Stimulated activated CD8-positive, alpha-beta memory T cell treated with anti-CD3 and anti-CD28 coated beads, Interleukin-4, amount 100 ng/mL, for 1 hour (primary cell): ENCODE measurements at places on chromosomes 6 and 20.

GRCh38 chr6:141199074-141199473, 933.7 kb upstream of the GJE1 start:
- no peak for DNase-seq

DNA sequence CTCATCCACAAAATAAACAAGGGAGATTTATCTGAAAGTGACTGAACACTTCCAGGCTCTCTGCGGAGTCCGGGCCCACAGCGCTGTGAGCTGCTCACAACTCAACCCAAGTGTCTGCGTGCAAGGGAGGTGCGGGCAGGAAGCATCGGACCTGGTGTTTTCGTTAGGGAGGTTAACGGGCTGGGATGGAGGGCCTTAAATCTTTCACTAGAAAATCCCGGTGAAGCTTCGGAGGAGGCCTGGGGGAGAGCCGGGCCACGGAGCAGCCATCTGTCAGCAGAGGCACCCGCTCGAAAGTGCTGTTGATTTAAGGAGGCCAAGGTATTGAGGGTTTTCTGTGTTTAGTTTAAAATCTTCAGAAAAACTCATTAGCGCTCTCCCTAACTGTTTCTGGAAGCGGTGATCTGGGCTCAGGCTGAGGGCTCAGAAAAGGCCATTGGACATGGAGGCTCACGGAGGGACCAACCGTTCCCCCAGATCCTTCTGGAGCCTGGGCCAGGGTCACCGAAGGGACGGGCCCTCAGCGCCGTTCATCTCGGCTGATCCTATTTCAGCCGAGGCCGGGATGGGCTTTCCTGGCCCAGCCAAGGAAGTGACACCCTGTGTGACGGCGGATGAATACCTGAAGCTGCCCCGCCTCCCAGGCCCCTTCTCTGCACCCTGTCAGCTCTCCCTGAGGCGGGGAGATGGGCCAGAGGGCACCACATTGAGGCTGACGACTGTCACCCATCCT, 20.7 kb downstream of the GATA5 start:
- no peak for DNase-seq

DNA sequence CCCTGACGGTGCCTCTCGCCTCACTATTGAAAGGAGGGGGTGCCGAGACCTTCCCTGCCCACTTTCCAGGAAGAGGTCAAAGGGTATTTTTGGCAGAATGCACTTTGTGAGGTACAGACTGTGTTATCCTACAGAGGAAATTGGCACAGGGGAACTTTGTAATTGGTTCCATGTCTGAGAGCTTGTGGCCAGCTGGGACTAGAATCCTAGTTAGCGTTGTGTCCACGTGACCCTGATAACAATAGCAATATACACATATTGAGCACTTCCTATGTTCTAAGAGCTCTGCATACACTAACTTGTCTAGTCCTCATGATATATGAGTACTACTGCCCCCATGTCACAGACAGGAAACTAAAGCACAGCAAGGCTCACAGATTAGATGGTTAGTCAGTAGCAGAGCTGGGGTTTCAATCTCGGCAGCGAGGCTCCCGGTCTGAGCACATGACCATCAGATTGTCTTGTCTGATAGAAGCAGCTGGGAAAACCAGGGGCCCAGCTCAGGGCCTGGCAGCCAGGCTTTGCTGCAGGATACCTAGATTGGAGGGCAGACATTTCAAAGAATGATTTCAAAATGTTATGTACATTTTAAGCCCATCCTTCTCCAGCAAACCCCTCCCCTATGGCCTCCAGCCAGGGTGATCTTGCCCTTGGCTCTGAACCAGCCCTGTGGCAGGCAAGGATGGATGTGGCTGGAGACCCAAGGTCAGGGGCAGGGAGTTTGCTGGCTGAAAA, 1.4 kb downstream of the MAPK13 start:
- no peak for DNase-seq

- no peak for DNase-seq
Measured at GRCh38 chr6:14102383-14102782, 15.2 kb upstream of the CD83 start.

DNA sequence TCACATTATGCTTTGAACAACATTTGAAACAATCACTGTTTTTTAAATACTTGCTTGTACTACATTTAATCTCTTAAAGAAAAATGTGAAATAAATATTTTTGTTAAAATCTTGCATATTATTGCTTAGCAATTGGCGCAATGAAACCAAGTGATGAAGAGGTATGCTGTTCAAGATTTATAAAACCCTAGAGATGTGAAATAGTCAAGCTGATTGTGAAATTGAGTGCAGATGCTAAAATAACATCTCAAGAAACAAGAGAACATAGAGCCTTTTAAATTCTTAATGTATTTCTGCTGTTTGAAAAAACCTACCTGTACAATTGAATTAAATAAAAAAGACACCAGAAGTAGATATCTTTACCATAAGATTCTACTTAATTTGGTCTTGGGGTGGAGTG, 179.2 kb upstream of the MCHR2 start:
- no peak for DNase-seq

GRCh38 chr6:142413111-142413510, 111.3 kb downstream of the ADGRG6 start:
- no peak for DNase-seq

DNA sequence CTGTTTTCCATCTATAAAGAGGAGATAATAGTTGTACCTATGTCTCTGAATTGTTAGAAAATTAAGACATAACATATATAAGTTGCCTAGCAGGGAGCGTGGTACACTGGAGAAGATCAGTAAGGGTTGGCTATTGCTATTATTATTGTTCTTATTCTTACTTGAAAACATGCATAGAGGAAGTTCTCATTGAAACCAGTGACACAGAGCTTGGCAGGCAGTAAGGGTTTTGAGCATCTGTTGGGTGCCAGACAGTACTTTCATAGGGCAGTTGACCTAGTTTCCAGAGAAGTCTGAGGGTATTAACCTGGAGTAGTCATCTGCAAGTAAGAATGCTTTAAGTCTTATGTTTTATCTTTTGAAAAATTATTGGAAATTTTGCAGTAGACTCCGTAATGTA, 13.3 kb upstream of the SGK1 start:
- DNase-seq, result no peak

DNA sequence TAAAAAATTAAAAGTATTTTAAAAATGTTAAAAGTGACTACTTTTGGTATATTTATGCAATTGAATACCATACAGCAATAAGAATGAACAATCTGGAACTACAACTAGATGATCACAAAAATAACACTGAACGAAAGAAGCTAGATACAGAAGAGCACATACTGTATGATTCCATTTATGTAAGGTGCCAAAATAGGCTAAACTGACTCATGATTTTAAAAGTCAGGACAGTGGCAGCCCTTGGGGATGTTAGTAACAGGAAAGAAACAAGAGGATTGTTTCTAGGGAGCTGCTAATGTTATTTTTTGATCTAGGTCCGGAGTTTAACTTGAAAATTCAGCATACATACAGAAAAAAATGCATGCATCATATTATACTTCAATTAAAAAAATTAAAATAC, 42.3 kb downstream of the KIF13A start:
- DNase-seq, result no peak

GRCh38 chr20:47868236-47868635, 83.0 kb upstream of the SULF2 start:
- DNase-seq, result no peak

DNA sequence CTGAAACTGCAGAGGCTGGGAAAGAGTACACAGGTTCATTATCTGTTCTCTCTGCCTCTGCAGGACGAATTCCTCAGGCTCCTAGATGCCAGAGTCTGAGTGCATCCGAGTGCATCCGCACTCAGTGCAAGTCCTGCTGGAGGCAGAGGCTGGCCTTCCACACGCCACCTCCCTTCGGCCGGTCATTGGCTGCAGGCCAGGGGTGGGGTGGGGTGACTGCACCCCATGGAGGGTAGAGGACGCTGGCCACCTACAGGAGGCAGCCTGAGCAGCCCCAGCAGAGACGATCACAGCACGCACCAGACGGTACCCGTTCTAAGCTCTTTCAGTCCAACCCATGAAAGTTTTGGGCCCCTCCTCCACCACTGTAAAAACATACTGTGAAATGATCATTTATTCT, 11.7 kb downstream of the SFT2D1 start:
- no peak for DNase-seq

GRCh38 chr6:31407699-31408098, 4.3 kb downstream of the MICA start:
- no peak for DNase-seq

DNA sequence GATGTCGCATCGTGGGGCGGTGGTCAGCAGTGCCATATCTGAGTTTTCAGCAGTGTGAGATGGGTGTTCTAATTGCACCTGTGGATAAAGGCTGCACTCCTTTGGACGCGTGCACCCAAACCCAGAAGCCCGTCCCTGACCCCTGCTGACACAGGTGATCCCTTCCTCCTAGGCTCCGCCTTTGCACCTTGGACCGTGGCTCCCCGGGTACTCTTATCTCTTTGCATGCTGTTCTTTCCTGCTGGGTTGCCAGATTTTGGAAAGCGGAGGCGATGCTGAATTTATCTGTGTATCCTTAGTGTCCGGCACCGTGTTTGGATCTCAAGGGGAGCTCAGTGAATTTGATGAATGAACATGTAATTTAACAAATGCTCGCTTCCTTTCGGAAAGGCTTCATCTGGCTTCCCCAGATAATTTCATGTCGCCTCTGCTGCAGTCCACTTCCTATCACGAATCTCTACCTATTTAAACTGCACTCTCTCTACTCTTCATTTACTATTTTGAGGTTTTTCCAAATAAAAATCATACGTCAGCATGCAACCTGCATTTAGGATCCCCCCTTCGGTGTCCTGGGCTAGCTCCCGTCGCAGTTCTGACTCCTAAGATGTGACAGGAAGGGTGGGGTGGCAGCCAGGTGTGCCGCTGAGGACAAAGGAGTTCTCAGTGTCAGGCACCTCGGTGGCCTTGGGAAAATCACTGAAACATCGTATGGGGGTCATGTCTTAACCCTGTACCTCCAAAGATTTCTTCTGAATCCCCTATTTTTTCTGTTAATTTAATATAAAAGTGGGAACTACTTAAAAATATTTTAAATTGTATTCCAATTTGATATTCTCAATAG, 753 bp upstream of the PERP start:
- no peak for DNase-seq

DNA sequence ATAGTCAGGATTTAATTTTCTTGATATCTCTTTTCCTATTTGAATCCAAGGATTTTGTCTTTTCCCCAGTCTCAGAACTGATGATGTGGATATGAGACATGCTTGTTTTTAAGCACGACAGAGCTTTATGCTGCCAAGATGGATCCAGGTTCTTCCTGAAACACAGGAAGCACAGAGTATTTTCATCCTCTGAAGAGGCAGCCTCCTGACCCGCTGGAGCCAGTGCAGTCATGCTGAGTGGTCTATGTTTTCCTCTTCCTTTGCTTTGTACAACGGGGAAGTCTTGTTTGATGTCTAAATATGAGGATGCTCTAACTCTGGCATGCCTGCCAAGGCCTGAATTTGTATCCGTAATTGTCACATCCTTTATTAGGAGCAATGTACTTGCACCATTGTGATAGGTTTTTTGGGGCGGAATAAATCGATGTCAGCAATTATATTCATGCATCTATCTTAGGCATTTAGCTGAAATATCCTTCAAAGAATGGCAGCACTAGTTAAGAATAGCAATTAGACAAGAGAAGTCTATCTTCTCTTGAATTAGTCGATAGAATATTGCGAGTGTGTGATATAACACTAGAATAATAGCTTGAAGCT, 407.1 kb upstream of the JAG1 start:
- DNase-seq, result no peak

- no peak for DNase-seq
Measured at GRCh38 chr20:823574-823902, 10.0 kb upstream of the FAM110A start.

DNA sequence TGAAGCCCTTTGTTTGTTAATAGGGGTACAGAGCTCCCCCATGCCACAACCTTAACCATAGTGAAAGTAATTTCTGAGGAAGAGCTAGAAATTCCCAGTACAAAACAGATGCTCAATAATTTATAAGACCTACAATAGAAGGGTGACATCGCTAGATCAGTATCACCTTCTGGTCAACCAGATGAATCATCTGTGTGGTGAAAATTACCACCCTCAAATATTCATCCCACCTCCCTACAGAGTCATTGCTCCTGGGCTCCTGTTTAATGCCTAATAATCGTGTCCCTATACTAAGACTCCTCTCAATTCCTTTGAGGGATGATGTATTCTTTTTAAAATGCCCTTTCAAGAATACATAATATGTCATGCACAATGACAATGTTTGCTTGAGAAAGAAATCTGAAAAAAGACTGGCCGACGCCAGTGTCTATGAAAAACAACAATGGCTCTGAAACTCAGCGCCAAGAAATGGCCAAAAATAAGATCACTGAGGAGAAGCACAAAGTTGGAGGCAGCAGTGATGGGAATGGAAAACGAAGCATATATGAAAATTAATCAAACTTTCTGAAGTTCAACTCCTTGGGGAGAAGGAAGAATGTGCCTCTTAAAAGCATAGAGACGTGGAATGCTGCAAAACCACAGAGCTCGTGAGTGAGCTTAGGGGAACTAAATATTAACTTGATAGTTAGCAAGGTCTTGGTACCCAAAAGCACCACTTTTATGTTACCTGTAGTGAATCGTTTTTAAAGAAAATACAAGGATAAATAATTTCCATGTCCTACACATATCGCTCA, 11.0 kb upstream of the ADGRF5 start:
- no peak for DNase-seq

GRCh38 chr20:53917145-53918019, 153.0 kb downstream of the BCAS1 start:
- DNase-seq, result no peak
